ENCODE measurements at places on chromosomes 6 and 20.

DNA sequence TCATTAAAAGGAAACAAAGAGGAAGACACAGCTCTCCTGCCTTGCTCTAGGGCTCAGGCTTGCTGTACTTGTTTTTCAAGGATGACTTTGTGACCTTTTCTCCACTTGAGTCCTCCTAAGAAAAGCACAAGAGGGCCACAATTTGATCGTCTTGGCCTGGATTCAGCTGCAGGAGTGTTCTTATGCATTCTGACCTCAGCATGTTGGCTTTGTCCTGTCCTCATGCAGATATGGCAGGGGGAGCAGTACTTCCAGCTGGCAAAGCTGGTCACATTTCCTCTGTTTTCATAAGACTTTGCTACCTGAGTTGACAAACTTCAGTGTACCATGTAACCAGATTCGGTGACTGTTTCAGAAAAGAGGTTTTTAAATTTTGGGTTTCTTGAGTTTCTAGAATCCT lies 30.8 kb downstream of the KDM1B start:
- no peak for DNase-seq

DNA sequence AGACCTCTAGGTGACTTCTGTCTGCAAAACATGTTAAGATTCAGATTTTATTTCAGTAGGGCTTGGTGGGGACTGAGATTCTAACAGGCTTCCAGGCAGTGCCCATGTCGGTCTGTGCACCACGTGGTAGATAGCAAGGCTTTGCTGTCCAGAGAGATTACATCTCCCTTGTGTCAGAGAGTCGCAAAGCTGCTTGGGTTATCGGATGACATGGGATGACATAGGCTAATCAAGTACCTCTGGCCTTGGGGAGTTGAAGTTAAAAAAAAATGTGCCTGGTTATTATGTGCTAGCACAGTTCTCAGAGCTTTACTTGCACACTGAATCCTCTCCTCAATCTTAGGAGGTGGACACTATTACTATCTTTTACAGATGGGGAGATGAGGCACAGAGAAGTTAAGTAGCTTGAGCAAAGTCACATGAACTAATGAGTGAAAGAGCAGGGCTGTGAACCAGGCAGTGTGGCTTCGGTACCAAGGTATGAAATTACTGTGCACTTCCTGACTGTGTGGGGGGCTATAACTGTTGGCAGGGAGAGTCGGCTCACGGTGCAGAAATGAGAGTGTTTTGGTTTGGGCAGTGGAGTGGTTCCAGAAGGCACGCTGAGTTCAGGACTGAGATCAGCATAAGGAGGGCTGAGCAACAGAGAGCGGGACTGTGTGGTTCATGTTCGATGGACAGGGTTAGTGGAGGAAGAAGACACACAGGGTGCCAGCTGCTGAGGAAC lies 41.1 kb downstream of the FARS2 start:
- no peak for DNase-seq

- DNase-seq = no peak
Observed at GRCh38 chr20:23530937-23531567, 37.2 kb downstream of the CST9L start.

GRCh38 chr6:46098678-46099077 lies 31.1 kb upstream of the ENPP4 start:
- no peak for DNase-seq

- no peak for DNase-seq
Observed at GRCh38 chr6:6689400-6690143, 101.1 kb downstream of the LY86 start.

DNA sequence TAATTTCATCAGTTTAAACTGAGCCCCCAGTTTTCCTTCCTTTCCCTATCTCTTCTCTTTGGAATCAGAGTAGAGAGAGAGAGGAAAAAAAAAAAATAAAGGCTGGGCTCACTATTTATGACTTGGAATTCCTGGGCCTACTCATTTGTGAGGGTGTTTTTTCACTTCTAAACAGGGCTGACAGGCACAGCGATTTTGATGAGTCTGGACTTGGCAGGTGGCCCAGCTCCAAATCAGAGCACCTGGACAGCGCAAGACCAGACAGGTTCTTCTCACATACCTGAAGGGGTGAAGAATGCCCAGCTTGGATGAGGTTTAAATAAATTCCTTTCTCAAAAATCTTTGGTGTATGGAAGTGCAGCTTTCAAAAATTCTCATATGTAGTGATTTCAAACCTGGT lies 122.2 kb downstream of the KIF13A start:
- DNase-seq = no peak

GRCh38 chr6:135937106-135937505 lies 85.6 kb downstream of the PDE7B start:
- no peak for DNase-seq

DNA sequence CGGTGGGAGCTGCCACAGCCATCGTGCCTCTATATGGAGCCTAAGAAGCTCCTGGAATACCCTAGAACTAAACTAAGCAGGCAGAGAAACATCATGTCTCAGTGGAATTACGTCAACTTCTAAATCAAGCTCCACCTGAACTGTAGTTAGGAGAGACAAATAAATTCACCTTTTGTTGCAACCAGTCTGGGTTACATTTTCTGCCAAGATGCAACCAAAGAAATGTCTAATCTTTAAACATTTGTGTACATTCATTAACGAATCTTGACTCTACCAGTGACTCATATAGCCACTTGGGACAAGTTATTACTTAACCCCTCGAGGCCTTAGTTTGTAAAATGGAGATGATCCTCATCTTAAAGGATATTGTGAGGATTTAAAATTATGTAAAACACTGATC lies 8.9 kb downstream of the PTPRK start:
- DNase-seq = no peak
